ENCODE measurements at places on chromosomes 1 and 21. TPM values are rescaled to one million over a fixed set of nuclear protein-coding genes. Genes with fewer than 3 reads are reported as not detected.

KRTAP13-4 gene
- not detected for total RNA-seq

GNG12 gene
- total RNA-seq = 104 TPM

RNF115 gene
- total RNA-seq = 5.2 TPM

C1orf94 gene
- not detected for total RNA-seq

AADACL4 gene
- not detected for total RNA-seq

AADACL3 gene
- total RNA-seq = not detected

EFCAB7 gene
- total RNA-seq = 3.2 TPM

PAQR6 gene
- 0.30 TPM for total RNA-seq

TNFAIP8L2 gene
- not detected for total RNA-seq

RASAL2 gene
- total RNA-seq = 10.4 TPM

LRRC8C gene
- 29.9 TPM for total RNA-seq

Measured in hair follicular keratinocyte (primary cell).